NCI-H524 treated with DMSO at 0.1 percent for 48 hours (cell line): ENCODE measurements at places on chromosomes 2 and 18.

GRCh38 chr2:43288417-43289305 lies 62.3 kb upstream of the ZFP36L2 start:
- no peak for DNase-seq

DNA sequence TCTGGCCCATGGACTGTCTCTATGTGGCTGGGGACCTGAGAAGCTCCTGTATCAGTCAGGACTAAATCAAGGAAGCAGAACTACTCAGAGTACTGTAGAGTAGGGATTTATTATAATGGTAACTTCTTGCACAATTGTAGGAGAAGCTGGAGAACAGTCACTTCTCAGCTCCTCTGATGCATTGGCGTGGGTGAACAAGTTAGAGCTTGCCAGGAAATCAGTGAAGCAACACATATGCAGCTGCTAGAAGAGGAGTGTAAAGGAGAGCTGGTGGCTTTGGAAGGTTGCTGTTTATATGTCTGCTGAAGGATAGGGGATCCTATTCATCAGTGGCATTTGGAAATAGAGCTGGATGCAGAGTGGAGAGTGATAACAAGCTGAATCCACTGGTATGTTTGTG lies 215.5 kb upstream of the CWC22 start:
- no peak for DNase-seq

- peak; percentile 52 for DNase-seq
Measured at GRCh38 chr2:186822323-186822722, 26.6 kb downstream of the ZSWIM2 start.

GRCh38 chr2:207698301-207698700 lies 13.1 kb upstream of the CCNYL1 start:
- DNase-seq: no peak

DNA sequence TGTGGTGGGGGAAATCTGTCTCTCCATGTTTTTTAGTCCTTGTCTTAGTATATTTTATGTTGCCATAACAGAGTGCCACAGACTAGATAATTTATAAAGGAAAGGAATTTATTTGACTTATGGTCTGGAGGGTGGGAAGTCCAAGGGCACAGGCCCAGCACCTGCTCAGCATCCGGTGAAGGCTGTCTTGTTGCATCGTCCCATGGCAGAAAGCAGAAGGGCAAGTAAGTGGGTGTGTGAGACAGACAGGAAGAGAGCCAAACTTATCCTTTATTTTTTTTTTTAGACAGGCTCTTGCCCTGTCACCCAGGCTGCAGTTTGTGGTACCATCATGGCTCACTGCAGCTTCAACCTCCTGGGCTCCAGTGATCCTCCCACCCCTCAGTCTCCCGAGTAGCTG lies 98.1 kb downstream of the HS1BP3 start:
- no peak for DNase-seq
